ENCODE measurements at places on chromosomes 2 and 18.

GRCh38 chr2:220450846-220451245 lies 823.4 kb downstream of the SLC4A3 start:
- no peak for DNase-seq

DNA sequence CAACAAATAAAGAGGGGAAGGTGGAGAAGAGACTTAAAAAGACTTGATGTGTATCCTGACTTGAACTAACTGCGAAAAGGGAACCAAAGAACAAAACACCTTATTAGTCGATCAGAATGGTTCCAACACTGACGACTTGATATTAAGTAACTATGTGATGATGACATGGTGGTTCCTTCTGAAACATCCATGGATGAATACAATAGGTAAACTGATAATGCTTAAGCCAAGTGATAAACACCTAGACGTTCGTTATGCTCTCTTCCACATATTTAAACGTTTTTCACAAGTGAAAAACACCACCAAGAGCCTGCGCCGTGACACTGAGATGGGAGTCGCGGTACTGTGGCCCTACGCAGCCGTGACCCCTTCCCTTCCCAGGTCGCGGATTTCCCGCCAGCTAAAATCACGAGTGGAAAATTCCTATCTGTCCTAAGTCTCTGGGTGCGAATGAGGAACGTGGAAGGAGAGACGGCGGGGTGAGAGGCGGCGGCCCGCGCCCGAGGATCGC lies 797 bp downstream of the TTC32 start:
- no peak for DNase-seq

DNA sequence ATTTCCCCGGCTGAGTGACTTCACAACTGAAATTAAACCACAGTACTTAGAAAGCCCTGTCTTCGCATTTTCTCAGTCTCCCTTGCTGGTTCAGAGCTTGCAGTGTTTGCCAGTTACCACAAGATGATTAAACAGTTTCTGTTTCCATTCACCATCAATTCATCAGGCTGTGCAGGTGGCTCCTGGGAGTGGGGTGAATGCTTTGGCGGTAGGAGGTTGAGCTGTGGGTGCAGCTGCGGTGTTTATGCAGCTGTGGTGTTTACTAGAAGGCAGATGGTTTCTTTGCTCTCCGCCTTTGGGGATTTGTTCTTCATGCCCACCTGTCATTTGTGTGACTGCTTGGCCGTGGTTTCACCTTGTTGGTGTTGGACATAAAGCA lies 16.1 kb downstream of the ACOXL start:
- no peak for DNase-seq

DNA sequence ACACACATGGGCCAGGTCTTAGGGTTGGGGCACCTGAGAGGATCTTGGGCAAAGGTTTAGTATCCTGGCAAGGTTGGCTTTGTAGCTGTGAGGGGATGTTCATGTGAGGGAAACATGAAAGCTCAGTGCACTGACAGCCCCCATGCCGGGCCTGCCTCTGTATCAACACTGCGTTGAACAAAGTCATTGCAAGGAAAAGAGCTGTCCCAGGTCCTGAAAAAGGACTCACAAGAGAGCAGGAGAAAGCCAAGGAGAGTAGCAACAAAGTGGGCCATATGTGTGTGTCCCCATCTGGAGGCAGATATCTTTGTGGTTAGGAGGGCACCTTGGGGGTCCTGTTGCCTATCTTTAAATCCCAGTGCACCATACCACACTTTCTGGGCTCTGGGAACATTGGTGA lies 237.8 kb upstream of the THSD7B start:
- DNase-seq = no peak

DNA sequence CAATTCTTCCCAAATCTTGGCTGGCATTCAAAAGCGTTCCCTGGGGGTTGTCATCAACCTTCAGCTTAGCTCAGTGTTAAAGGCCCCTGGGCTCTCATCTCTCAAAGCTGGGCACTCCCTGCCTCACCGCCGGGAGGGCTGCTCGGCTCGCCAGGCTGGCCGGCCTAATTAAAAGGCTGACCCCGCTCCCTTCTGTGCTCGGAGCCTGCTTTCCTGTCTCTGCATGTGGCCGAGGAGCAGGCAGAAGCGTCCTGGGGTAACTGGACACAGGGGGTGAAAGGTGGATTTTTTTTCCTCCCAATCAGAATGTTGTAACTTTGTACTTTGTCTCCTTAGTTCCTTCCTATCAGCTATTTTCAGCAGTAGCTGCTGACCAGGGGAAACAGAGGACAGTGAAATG lies 231.1 kb downstream of the GBX2 start:
- DNase-seq = no peak

DNA sequence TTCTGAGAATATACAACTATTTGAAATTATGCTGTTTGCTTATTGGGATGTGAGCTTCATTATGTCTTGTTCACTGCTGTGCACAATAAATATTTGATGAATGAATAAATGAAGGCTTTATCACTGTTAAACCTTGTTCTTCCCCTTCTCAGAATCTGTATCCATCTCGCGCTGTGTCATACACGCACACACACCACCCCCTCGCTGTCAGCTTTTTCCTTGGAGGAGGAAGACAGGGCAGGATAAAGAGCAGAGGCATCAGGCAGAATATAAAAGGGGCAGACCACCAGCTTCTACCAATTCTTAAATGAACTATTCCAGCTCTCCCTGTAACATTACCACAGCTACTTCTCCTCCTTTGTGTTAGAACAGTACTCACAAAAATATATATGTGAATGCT lies 75.0 kb downstream of the CD226 start:
- DNase-seq = no peak

GRCh38 chr2:64698668-64699444 lies 45.1 kb upstream of the SERTAD2 start:
- DNase-seq = peak; percentile 82

DNA sequence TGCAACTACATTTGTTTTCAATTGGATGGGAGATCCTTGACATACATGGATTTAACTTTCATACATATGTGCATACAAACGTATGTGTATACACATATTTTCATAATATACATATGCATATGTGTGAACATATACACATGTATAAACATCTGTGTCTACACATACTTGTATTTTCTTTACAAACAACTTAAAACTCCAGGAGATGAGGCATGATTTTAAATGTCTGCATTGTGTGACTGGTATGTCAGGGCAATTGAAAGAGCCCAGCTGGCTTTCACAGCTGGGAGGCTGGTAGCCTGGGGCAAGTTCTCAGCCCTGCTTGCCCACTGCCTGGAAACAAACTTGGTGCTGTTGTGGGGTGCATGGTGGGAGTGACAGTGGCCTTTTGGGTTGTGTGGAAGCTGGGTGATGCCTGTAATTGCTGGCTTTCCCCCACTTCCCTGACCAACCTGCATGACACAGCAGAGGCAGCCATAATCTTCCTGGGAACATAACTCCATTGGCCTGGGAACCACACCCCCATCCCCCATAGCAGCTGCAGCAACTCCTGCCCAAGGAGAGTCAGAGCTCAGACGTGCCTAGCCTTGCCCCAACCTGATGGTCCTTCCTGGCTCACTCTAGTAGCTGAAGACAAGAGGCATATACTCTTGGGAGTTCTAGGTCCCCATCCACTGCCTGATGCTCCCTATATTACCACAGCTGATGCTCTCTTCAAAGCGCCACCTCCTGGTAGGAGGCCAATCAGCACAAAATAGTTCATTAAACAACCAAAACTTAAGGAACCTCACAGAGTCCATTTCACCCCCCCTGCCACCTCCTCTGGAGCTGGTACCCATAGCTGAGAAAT lies 158.3 kb downstream of the CERS6 start:
- DNase-seq = no peak

- no peak for DNase-seq
Measured at GRCh38 chr18:60560071-60560470, 187.5 kb upstream of the MC4R start.

DNA sequence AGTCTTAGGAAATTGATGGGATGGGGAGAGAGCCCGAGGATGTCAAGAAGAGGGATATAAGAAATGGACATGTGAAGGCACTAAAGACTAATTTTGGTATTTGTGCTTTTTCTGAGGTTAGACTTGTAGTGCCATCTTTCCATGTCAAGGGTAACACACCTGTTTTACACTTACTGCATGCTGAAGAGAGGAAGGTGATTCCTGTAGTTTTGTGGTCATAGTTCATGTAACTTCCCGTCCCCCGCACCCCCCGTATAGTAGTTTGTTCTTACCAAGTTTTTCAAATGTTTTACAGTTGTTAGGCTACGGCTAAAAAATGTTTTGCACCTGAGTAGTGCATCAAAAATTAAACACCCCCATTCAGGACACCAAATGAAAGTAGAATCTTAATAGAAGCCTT lies 73.8 kb downstream of the CLIP4 start:
- DNase-seq = no peak

DNA sequence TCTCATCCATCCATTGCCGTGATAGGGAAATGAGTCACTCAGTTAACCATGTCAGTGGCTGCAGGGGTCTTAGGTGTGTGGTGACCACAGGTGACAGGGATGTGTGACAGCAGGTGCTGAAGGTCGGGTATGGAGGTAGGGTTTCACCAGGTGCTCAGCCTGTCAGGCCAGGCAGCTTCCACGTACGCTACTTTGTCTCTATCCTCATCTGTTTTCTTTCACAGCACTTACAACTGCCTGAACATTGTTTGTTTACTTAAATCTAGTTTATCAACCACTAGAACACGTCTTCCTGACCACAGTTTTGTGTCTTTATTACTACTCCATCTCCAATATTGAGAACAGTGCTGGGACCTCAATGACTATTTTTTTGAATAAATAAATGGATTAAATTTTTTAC lies 11.4 kb upstream of the UXS1 start:
- no peak for DNase-seq

- DNase-seq = no peak
Measured at GRCh38 chr18:45860492-45860891, 35.0 kb downstream of the SIGLEC15 start.

DNA sequence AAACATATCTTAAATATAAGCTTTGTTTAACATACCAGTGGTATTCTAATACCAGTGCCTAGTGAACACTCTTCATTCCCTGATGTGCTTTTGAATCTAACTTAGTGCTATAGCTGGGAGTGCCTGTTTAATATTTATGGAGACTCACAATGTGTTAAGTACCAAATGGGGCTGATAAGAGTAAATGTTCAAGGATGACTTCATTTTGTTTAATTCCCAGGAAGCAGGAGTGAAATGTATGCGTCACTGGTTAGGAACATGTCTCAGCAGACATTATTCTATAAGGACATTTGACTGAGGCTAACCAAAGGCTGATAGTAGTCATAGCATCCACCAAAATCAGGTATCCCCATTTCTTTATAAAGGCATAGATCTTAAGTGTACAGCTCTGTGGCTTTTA lies 31.7 kb upstream of the LINC00305 start:
- DNase-seq = no peak

- DNase-seq = no peak
Measured at GRCh38 chr2:165120740-165121467, 82.9 kb downstream of the SCN3A start.

GRCh38 chr18:71630696-71631095 lies 913.4 kb downstream of the CBLN2 start:
- DNase-seq = no peak

DNA sequence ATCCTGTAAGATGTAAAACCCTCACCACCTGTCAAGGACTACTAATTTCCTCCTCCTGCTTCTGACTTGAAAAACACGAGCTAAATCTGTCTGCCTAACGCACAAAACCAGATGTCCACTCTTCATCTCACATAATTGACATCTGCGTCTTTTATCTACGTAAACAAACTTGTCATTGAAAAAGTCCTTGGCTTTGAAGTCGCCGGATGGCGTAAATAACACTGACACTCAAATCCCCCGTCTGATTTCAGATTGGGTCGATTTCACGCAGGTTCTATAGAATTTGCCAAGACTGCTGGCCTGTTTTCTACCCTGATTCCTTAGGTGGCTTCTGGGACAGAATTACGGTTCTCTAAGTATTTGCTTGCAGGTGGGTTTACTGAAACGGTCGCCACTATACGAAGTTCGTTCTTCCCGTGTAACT lies 539 bp upstream of the MOB4 start:
- DNase-seq = no peak

DNA sequence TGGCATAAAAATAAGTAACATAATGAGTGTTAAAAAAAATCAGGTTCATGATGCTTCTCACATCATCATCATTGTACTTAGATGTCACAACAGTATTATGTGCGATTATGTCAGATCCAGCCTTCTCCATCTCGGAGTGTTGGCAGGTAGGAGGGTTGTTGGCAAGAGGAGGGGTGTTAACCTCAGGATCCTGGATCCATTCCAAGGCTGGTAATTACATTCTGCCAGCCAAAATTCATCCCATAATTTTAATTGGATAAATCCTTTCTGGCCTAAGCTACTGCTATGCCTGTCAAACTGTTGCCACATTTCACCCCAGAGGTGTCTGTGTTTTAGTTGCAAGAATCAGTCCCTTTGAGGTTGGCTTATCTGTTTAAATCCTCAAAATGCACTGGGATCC lies 891 bp upstream of the FTCDNL1 start:
- DNase-seq = no peak

- DNase-seq = no peak
Measured at GRCh38 chr18:9475643-9476591, 604 bp downstream of the RALBP1 start.

GRCh38 chr2:162433491-162433890 lies 89.6 kb downstream of the GCA start:
- peak; percentile 57 for DNase-seq

- DNase-seq = no peak
Measured at GRCh38 chr2:217437290-217437870, 565.4 kb downstream of the TNS1 start.

GRCh38 chr2:163736433-163737189 lies 803 bp upstream of the FIGN start:
- DNase-seq = no peak

DNA sequence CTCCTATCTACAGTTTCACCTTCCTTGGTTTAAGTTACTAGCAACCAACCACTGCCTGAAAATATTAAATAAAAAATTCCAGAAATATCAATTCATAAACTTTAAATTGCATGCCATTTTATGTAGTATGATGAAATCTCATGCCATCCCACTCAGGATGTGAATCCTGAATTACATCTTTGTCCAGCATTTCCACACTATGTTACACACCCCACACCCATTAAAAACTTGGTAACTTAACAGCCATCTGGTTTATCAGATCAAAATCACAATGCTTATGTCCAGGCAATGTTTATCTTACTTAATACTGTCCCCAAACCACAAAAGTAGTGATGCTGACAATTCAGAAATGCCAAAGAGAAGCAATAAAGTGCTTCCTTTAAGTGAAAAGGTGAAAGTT lies 21.6 kb downstream of the CUL3 start:
- no peak for DNase-seq

- DNase-seq = no peak
Measured at GRCh38 chr2:147485210-147485851, 359.5 kb upstream of the ACVR2A start.

- no peak for DNase-seq
Measured at GRCh38 chr2:12417786-12418185, 298.9 kb upstream of the TRIB2 start.

DNA sequence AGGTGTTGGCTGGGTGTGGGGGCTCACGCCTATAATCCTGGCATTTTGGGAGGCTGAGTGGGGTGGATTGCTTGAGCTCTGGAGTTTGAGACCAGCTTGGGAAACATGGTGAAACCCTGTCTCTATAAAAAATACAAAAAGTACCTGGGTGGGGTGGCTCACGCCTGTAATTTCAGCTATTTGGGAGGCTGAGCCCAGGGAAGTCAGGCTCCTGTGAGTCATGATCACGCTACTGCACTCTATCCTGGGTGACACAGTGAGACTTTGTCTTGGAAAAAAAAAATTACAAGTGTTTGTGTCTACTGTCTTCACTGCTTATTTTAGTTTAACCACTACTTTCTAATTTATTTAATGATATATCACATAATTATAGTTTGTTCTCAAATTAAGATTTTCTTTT lies 62.7 kb upstream of the DOCK10 start:
- no peak for DNase-seq
